NCI-H1436 treated with DMSO at 0.1 percent for 48 hours (cell line): ENCODE measurements at places on chromosomes 1 and 21.

GRCh38 chr1:47972864-47973432 lies 24.2 kb downstream of the TRABD2B start:
- DNase-seq = no peak

DNA sequence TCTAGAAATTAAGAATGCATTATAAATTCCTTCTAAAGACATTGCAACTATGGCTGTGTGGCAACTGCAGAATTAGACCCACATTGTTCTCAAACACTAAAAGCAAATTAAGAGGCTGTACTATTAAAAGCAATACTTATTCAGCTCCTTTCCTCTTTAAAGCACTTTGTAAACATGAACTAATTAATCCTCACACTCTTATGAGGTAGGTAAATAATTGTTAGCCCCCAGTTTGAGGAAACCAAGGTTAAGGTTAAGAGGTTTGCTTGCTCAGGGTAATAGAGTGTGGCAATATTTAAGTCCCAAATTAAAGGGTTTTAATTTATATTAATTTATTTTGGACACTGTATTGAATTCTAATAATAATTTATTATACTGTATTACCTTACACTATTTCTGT lies 553.8 kb downstream of the LRRIQ3 start:
- no peak for DNase-seq

DNA sequence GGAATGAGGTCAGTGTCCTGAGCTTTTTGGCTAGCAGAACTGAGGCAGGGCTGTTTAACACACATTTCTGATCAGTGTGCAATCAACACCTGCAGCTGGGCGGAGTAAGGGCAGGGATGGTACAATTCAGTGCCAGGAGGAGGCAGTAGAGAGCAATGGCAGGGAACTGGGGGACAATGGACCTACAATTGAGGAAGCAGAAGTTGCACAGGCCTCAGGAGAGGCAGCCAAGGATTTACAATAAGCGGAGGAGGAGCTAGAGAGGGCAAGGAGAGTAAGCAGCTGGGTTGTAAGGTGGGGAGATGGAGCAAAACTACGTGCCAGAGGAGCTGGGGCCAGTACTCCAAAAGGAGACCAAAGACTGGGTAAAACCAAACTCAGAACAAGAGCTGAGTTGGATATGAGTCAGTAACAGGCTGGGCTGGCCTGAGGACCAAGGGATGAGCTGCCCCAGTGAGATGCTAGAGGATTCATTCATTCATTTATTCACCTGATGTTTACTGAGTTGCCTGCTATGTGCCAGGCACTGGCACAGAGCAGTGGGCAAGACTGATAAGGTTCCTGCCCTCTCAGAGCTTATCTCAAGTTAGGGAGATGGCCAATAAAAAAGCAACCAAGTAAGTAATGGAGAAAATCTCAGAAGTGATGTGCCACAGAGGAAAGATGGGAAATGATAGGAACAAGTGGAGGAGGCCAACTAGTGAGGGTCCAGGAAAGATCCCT lies 10.4 kb upstream of the GALE start:
- DNase-seq = no peak

DNA sequence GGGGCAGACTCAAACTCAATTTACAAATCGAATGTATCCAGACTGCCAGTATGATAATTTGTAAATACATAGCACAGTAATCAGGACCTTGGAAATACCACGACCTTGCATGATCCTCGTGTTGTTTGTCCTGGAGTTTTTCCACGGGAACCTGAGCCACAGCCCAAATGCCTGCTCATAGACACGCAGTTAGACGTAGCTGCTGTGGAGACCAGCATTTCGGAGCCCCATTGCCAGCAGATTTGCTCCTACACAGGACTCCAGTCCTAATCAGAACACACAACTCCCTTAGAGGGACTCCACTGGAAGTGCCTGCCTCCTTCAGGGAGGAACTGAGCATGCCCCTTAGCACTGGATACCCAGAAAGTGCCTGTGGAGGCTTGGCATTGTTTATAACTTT lies 163.2 kb downstream of the GALNT2 start:
- DNase-seq = no peak

GRCh38 chr1:84078108-84078841 lies 65.8 kb upstream of the PRKACB start:
- no peak for DNase-seq

DNA sequence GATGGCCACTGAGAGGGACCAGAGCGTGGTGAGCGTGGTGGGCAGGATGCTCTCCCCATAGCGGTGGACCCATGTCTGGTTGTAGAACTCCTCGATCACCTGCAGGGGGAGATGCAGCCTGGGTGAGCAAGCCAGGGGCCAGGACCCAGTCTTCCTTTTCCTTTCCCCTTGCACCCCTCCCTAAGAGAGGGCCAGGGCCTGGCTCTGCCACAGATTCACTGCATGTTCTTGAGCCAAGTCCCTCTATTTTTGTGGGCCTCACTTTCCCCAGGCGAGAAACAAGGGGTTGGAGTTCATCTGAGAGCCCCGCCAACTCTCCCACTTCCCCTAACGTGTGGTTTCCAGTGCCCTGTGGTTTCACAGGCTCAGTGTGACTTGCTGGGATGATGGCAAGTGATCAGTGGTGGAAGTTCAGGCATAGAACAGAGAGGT lies 27.5 kb downstream of the SLC2A1 start:
- no peak for DNase-seq

- DNase-seq = no peak
Observed at GRCh38 chr21:28253961-28254360, 738.7 kb downstream of the LTN1 start.

- no peak for DNase-seq
Observed at GRCh38 chr1:22794647-22795365, 84.2 kb downstream of the EPHB2 start.

GRCh38 chr1:8021676-8022266 lies 4.3 kb downstream of the ERRFI1 start:
- DNase-seq = no peak

DNA sequence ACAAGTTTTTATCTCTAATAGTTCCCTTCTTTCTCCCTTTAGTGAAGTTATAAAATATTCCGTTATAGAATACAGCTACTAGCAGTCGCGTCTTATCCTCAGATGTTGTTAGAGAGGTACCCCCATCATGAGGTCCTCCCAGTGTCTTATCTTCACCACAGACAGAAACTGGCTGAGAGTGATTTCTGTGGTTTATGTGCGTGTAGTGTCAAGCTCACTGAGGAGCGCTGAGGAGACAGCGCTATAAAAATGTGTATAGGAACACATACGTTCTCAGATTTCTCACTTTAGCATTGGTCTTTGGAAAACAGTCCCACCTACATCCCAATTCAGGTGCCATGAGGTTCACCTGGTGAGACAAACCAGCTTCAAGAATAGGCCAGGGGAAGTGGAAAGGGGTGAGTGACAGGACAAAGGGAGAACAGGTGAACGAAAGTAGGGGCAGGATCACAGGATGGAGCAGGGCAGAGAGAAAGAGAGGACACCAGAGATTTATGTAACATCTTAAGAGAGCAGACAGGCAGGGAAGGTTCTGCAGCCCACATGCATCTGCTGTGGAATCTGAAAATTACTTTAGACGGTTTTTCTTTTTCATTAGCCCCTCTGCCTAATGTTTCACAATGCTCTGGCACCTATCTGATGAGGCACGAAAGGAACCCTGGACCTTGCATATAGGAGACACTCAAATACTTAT lies 2.7 kb upstream of the PLEKHO1 start:
- no peak for DNase-seq

DNA sequence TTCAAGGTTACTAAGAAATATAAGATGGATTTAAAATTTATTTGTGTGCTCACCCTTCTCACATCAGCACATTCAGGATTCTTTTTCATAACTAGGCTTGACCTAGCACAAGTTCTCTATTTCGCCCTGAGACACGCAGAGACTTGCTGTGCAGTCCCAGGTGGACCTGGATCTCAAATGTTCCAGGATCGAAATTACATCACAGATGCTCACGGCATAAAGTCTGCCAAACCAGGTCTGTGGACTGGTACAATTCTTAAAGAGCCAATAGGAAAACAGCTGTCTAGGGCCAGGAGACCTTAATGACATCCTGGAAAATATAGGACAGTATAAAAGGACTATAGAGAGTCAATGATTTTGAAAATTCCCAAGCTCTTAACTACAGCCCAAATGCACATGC lies 2.2 kb downstream of the PGBD5 start:
- no peak for DNase-seq

DNA sequence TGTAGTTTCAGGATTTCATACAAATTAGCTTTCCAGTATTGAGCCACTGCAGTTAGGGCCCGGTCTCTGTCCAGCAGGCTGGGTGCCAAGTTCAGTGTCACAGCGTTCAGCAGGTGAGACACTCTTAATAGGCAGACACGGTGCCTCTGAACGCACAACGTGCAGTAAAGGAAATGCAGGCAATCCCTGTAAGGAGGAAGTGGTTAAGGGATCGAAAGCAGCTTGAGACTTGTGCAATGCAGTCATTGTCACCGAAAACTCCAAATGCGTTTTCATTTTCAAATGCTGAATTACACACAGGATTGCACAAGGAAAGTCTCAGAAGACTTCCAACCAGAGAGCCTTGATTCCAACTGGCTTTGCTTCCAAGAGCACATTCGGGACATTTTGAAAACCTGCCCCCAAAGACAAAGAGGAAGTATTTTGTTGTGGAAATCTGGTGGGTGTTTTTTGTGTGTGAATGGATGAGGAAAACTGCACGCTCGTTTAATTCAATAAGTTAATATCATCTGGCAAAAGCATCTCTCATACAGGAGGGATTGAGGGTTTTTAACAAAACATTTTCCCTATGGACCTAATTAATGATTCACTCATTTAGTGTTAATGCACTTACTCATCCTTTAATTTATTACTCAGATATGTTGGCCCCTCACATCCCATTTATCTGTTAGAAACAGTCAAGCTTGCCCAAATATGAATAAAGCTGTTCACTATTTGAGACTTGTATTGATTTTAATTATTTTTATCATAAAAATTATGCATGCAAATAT lies 61.6 kb downstream of the PTGS2 start:
- DNase-seq = no peak

GRCh38 chr1:86421601-86422280 lies 2.2 kb upstream of the CLCA2 start:
- DNase-seq = no peak

GRCh38 chr1:234701737-234702341 lies 91.9 kb upstream of the IRF2BP2 start:
- DNase-seq = no peak

GRCh38 chr1:2911421-2912178 lies 109.7 kb upstream of the ACTRT2 start:
- no peak for DNase-seq

- no peak for DNase-seq
Observed at GRCh38 chr1:228333739-228334115, 72.9 kb downstream of the TRIM11 start.

- DNase-seq = no peak
Observed at GRCh38 chr1:153932156-153933131, 9.7 kb upstream of the GATAD2B start.

DNA sequence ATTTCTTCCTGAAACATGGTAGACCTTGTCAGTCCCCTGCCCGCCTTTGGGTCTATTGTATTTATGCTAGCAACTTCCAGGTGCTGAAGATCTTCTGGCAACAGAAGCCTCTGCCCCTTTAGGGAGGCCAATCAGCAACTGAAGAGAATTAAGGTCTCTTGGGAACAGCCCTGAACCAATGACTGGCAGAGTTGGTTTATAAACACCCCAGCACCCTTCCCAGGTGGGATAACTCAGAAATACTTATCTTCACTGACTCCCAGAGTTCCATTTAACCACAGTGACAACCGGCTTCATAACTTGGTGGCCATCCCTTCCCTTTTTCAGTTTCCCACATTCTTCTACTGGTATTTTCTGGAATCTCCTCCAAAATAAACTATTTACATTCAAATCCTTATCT lies 27.2 kb upstream of the TMCO1 start:
- DNase-seq = no peak

DNA sequence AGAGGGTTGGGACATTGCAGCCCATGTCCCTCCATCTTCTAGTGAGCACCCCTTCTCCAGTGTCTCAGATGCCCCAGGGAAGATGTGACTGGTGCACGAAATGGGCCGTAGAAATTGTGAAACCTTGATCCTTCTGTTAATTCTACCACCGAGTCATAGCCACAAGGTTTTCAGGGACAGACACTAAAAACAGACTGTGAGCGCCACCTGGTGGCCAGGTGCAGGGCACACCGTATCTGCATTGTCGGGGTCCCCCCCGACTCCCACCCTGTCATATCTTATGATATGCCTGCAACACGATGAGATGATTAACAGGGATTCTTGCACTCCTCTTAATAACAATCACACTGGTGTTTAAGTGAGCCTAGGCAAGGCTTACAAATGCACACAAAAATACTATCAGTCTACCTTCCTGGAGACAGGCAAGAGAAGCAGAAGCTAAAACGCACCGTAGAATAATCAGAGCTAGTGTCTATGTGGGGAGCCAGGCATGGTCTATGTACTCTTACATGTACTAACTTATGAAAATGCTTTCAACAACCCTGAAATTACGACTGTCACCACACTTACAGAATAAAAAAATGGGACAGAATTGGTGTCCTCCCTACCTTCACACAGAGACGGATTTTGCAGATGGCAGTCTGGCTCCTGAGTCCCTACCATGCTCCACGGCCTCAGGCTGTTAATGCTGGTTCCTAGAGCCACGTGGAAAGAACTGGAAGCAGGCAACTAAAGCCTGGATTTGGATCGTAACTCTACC lies 57.9 kb downstream of the FHAD1 start:
- peak; percentile 7 for DNase-seq

DNA sequence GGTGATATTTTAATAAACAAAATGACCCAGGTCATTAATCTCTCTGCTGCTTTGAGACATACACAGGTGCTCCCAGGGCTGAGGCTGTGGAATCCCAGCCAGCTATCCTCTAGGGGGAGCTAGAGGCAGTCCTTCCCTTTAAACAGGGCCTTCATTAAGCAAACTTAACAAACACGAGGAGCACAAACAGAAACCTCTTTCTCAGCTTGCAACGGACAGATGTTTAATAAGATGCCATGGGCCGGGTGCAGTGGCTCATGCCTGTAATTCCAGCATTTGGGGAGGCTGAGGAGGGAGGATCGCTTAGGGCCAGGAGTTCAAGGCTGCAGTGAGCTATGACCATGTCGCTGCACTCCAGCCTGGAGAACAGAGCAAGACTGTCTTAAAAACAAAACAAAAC lies 106.7 kb downstream of the HIVEP3 start:
- peak; percentile 10 for DNase-seq

DNA sequence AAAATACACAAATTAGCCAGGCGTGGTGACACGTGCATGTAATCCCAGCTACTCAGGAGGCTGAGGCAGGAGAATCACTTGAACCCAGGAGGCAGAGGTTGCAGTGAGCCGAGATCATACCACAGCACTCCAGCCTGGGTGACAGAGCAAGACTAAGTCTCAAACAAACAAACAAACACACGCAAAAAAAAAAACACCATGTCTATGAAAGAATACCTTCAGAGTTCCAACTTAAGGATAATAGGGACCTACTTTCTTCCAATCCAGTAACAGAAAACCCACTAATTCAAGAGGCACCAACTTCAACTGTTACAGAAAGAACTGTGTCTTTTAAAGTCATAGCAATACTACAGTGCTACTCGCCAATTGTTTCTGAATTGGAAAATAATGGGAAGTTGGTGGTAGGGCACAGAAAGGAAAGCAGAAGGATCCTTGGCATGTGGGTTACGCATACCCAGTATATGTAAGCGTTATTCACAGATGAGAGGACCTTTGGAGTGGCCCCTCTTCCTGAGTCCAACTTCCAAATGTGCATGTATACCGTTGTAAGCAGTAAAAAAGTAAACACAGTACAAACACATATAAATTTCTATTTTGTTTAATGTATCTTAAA lies 87.0 kb downstream of the ACBD6 start:
- no peak for DNase-seq
